T-helper 17 cell (primary cell): ENCODE measurements at places on chromosomes 6 and 20. TPM values are rescaled to one million over a fixed set of nuclear protein-coding genes. Genes with fewer than 3 reads are reported as not detected.

GRCh38 chr20:4726710-4727397 is 5.1 kb downstream of the PRND start:
- H3K36me3 ChIP-seq: no peaks in the 10 kb centered on the region
- peaks cover 8% of the 10 kb centered on the region for H3K4me1 ChIP-seq
- H3K27me3 ChIP-seq: peaks cover 7% of the 10 kb centered on the region
- H3K27ac ChIP-seq: peak overlapping the region; percentile 89
- DNase-seq: no peak
- H3K4me3 ChIP-seq: peak overlapping the region; percentile 81

GRCh38 chr6:168239044-168239773 is 80.4 kb downstream of the DACT2 start:
- H3K36me3 ChIP-seq: peaks cover 2% of the 10 kb centered on the region
- no peak overlapping the region for H3K27ac ChIP-seq
- H3K27me3 ChIP-seq: peaks cover 44% of the 10 kb centered on the region
- no peak for DNase-seq
- H3K4me1 ChIP-seq: peaks cover 2% of the 10 kb centered on the region

- H3K27ac ChIP-seq: peak overlapping the region; percentile 99
- no peaks in the 10 kb centered on the region for H3K27me3 ChIP-seq
- peaks cover 55% of the 10 kb centered on the region for H3K4me1 ChIP-seq
- no peaks in the 10 kb centered on the region for H3K36me3 ChIP-seq
These were observed 11.2 kb downstream of the UST start for GRCh38 chr6:148757944-148758480.

GRCh38 chr6:72218125-72218524 is 331.8 kb downstream of the RIMS1 start:
- no peak overlapping the region for H3K4me3 ChIP-seq
- DNase-seq: no peak
- no peaks in the 10 kb centered on the region for H3K27me3 ChIP-seq
- H3K36me3 ChIP-seq: no peaks in the 10 kb centered on the region

The TMEM30A gene
- total RNA-seq: 36.5 TPM

GRCh38 chr6:112296122-112296521 is 41.8 kb upstream of the LAMA4 start:
- no peaks in the 10 kb centered on the region for H3K36me3 ChIP-seq
- H3K4me3 ChIP-seq: no peak overlapping the region
- peaks cover 21% of the 10 kb centered on the region for H3K27me3 ChIP-seq
- no peaks in the 10 kb centered on the region for H3K4me1 ChIP-seq

The NKX2-4 gene
- total RNA-seq: not detected

DNA sequence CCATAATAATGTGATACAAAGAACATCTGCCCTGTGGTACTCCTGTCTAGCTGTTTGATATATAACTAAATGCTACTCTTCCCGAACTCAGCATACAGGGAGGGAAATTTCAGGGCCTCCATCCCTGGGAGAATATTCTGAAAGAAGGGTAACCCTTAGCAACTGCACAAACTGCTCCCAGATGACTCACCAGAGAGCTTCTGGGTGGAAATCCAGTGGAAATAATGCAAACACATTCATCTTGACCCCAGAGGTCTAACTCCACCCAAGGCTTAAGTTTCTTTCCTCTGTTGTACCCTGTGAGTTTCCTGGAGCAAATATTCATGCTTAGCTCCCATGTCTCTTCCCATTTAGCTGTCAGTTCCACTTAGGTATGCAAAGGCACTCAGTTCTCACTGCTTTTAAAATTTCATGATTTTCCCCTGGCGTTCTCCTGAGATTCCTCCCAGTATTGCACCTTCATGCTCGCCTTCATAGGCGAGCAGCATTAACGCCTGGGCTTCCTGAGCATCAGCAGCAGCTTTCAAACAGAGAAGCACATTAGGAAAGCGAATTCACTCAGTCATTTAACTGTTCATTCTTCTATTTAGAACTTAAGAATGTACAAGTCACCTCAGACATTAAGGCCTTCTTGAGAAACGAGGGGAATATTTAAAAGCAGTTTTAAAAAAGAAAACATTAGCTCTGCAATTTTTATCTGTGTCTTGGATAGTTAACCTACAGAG is 43.8 kb upstream of the LAMA4 start:
- H3K27me3 ChIP-seq: peaks cover 7% of the 10 kb centered on the region
- no peaks in the 10 kb centered on the region for H3K4me1 ChIP-seq
- H3K36me3 ChIP-seq: no peaks in the 10 kb centered on the region
- H3K4me3 ChIP-seq: no peak overlapping the region

- peak overlapping the region; percentile 69 for H3K4me3 ChIP-seq
- peak; percentile 74 for DNase-seq
- H3K36me3 ChIP-seq: peaks cover 2% of the 10 kb centered on the region
These were observed 3.7 kb downstream of the OGFR start for GRCh38 chr20:62808211-62808865.

The SPATS1 gene
- total RNA-seq: not detected

The DCDC2 gene
- total RNA-seq: not detected

GRCh38 chr6:129448965-129449364 is 261.0 kb downstream of the ARHGAP18 start:
- H3K27me3 ChIP-seq: no peaks in the 10 kb centered on the region
- peaks cover 16% of the 10 kb centered on the region for H3K4me1 ChIP-seq
- H3K27ac ChIP-seq: no peak overlapping the region

DNA sequence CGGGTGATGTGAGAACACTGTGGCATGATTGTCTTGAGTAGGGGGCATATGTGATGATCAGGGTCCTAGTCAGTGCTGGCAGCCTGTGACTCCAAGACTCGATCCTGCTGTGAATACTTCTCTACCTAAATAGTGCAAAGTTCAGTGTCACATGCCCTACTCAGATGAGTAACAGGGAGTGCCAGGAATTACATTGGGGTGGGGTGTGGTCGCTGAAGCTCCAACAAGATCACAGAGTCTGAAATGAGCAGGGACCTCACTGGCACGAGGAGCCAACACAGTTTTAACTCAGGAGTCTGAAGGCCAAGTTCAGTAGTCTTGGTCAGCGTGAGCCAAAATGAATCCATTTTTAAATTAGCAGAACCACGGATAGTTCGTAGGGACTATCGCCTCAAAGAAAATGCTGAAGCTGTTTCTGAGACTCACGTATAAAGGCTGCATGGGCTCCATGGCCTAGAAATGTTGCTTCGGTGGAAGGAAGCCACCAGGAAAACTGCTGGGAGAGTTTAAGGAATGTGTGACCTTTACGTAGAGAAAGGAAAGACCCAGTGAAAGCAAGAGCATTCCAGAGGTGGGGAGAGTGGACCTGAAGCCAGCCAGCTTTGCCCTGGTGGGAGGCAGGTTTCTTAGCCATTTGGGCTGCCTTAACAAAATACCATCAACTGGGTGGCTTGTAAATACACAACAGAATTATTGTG is 72.2 kb downstream of the RPP40 start:
- H3K4me1 ChIP-seq: peaks cover 30% of the 10 kb centered on the region
- no peak overlapping the region for H3K4me3 ChIP-seq
- peak overlapping the region; percentile 49 for H3K27ac ChIP-seq
- peaks cover 6% of the 10 kb centered on the region for H3K36me3 ChIP-seq
- no peaks in the 10 kb centered on the region for H3K27me3 ChIP-seq
- no peak for DNase-seq

GRCh38 chr6:73560853-73561407 is 40.1 kb upstream of the EEF1A1 start:
- no peaks in the 10 kb centered on the region for H3K27me3 ChIP-seq
- H3K4me1 ChIP-seq: peaks cover 3% of the 10 kb centered on the region
- DNase-seq: no peak
- no peaks in the 10 kb centered on the region for H3K36me3 ChIP-seq
- no peak overlapping the region for H3K27ac ChIP-seq

DNA sequence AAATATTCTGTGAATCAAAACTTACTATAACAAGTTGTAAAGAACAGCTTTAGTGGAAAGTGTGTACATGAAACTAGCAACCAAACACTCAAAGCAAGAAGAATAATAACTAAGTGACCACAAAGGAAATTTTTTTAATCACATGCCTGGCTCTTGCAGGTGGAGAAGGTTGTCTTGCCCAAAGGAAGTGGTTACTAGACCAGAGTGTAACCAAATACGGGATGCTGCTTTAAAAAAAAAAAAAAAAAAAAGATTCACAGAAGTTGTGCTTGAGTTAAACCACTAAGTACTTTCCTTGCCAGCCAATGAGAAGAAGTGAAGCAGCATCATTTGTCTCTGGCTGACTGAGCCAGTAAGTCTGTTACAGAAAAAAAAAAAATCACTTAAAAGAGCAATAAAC is 19.1 kb upstream of the HLA-DQB1 start:
- peak overlapping the region; percentile 47 for H3K4me3 ChIP-seq
- no peaks in the 10 kb centered on the region for H3K36me3 ChIP-seq
- no peak for DNase-seq
- peak overlapping the region; percentile 90 for H3K27ac ChIP-seq
- H3K4me1 ChIP-seq: peaks cover 14% of the 10 kb centered on the region
- no peaks in the 10 kb centered on the region for H3K27me3 ChIP-seq

DNA sequence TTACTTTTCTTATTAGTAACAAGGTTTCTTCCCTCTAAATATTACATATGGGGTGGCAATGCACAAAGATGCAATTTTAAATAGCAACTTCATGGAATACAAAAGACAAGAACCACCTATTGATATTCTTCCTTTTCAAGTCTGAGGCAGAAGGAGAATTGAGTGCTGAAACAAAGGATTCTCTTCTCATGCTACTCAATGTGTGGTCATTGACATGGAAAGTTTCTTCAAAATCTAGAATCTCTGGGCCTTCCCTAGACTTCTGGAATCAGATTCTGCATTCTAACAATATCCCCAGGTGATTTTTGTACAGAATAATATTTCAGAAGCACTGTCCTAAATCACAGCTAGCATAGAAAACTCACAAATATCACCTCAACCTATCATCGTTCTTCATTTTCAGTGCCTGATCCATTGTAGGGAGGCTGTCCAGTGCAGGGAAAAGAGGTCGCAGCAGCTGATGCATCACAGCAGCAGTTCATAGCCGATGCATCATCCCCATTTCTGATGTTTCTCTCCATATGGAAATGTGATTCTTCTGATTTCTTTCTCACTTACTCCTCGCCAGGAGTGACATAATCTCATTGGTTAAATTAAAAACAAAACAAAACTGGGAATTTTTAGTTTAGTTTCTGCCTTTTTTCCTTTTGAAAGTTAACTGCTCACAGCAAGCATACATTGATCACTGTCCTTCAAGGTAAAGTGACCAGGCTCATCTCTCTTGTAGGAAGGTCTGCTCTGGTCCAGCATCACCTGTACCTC is 139.5 kb upstream of the FAM83B start:
- no peak overlapping the region for H3K4me3 ChIP-seq
- no peak overlapping the region for H3K27ac ChIP-seq
- H3K4me1 ChIP-seq: no peaks in the 10 kb centered on the region
- no peaks in the 10 kb centered on the region for H3K27me3 ChIP-seq

DNA sequence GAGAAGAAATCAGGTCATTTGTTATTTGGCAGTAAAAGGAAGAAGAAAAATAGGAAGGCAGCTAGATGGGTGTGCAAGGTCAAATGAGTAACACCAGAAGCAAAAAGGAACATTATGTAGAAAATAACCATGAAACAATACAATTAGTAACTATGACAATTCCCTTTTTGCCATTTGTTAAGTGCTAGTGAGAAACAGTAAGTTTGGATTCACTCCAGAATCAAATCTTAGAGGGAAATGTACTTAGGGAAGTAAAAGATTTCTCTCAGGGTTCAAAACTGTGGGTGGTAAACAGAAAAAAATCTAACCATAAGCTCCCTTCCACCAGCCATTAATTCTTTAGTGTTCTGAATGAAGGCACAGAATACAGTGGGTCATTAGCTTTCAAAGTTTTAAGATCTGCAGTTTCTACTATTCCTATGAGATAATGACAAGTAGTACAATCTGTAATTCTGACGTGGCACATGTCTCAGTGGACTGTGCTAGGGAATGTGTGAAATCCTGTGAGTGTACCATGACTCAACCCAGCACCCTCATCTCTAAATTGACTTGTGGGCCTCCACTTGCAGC is 17.1 kb downstream of the REPS1 start:
- no peaks in the 10 kb centered on the region for H3K36me3 ChIP-seq
- no peak overlapping the region for H3K27ac ChIP-seq
- peak overlapping the region; percentile 36 for H3K4me3 ChIP-seq
- no peaks in the 10 kb centered on the region for H3K27me3 ChIP-seq

DNA sequence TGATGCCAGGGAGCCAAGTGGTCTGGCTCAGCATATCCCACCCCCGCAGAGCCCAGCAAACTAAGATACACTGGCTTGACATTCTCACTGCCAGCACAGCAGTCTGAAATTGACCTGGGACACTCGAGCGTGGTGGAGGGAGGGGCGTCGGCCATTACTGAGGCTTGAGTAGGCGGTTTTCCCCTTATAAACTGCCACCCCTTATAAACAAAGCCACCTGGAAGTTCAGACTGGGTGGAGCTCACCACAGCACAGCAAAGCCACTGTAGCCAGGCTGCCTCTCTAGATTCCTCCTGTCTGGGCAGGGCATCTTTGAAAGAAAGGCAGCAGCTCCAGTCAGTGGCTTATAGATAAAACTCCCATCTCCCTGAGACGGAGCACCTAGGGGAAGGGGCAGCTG is 19.4 kb downstream of the TINAG start:
- H3K4me3 ChIP-seq: no peak overlapping the region
- H3K36me3 ChIP-seq: no peaks in the 10 kb centered on the region
- no peak for DNase-seq
- no peaks in the 10 kb centered on the region for H3K27me3 ChIP-seq
- H3K4me1 ChIP-seq: no peaks in the 10 kb centered on the region
- no peak overlapping the region for H3K27ac ChIP-seq

The CFAP61 gene
- total RNA-seq: not detected

The C6orf15 gene
- not detected for total RNA-seq

The TMEM217 gene
- total RNA-seq: 2.0 TPM

The GSTA2 gene
- not detected for total RNA-seq

The TMC2 gene
- not detected for total RNA-seq
